ENCODE measurements at places on chromosomes 11 and 22.
A peak's percentile ranks its signal among the peaks of the same experiment; 100 is the strongest.

DNA sequence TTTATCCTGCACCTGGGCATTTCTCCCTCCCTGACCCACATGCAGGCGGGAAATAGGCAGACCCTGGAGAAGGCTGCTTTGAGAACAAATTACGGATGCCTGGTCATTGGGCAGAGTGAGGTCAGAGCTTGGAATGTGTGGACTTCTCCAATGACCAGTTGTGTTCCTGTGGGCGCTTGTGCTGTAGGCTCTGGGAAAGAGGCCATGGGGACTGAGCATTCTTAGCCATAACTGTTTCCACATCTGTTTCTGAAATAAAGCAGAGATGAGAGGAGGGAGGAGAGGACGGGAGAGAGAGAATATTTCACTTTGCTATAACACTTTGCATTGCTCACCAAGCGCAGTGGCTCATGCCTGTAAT, 11.2 kb upstream of the TMEM184B start:
- DNase-seq: no peak

- DNase-seq: no peak
These were observed 35.7 kb downstream of the CELSR1 start for GRCh38 chr22:46501701-46502100.

DNA sequence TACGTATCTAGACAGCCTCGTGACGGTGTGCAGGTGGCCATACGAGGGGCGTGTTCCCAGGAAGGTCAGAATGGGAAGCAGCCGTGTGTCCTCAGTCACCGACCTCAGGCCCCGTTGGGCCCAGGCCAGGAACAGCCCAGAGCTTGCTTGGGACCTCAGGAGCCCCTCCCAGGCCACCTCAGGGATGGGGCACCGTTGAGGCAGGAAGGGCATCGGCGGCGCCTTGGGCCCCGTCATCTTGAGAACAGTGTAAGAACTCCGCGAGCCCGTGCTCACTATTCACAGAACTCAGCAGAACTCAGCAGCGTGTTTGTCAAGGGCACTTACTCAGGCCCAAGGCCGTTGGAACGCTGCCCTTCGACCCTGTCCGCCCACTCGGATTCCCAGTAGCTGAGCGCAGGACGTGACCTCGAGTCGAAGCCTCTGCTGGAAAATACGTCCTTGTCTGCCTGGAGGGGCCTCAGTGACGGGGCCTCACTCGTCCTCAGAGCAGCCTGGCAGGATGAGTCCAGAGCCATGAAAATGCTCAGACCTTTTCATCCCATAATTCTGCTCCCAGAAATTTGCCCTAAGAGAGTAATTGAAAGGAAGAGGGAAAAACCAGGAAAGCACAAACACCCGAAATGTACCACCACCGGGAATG, 1134.8 kb downstream of the BRD1 start:
- DNase-seq: no peak

DNA sequence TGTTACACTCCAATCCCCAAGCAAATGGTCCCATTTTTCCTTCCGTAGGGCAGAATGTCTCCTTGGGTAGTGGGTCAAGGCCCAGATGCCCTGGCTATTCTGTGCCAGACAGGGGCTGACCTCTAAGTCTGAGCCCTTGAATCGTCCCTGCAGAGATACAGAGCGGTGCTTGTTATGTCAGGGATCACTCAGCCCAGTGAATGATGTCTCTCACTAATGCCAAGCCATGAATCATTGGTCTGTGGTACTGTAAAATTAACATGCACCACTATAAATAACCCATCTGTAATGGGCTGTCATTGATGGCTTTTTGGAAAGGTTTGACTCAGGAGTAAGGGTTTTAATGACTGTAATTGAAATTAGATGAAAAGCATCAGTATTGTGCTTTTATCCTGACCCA, 35.3 kb upstream of the KIRREL3 start:
- DNase-seq: no peak

DNA sequence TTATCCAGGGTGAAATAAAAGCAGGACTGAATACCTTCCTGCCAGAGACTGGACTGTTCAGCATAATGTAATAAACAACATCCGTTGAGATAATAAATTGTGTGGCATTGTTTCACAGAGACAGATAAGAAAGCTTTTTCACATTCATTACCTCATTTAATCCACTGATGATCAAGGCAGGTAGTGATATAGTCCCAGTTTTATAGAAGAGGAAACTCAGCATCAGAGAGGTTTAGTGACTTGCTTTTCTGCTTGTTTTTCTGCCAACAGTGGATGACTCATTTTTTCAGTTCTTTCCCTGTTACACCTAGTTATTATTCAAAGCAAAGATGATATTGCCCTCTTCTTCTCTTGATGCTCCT, 4.0 kb downstream of the MYO18B start:
- no peak for DNase-seq

DNA sequence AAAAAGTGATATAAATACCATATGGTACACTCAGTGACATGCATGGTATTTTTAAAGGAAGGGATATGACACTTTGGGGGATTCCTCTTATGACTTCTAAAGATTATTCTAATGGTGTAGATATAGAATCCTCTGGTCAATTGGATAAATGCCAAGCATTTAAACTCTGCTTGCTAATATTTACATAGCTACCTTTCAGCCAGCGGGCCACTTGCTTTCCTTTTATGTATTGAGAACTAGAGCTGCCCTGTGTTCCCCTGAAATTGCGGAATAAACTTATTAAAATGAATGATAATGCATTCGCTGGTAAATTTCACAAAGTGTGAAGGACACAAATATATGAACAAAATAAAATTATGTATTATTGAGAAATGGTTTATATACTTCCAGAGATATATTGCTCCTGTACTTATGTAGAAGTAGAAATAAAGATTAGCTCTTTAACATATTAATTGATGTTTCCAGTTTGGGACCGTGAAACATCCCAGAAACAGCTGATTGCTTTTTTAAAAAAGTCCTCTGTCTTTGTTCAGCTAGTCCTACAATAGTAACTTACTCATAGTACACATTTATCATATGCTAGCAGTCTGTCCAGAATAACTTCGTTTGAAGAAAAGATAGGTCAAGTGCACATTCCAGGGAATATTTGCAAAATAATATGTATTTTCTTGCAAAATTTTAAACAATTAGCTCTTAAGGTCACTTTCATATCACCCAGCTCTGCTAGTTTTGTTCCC, 40.1 kb upstream of the CARD18 start:
- DNase-seq: peak; percentile 87

DNA sequence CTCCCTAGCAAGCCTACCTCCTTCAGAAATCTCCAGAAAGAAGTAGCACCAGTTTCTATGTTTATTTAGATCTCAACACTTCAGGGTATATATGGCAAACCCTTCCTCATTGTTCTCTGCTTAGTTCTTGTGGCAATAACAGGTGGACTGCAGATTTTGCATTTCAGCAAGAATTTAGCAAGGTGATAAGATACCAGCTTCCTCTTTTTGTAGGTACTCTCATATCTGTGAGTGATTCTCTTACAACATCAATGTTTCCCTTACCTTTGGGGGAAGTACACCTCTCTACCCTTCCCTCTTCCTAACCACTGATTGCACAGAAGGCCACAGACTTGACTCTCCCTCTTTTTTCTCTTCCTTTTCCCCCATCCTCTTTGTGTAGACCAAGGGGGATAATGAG, 230.9 kb upstream of the SESN3 start:
- peak; percentile 18 for DNase-seq

- DNase-seq: no peak
These were observed 36.0 kb downstream of the SLN start for GRCh38 chr11:107675902-107676301.

DNA sequence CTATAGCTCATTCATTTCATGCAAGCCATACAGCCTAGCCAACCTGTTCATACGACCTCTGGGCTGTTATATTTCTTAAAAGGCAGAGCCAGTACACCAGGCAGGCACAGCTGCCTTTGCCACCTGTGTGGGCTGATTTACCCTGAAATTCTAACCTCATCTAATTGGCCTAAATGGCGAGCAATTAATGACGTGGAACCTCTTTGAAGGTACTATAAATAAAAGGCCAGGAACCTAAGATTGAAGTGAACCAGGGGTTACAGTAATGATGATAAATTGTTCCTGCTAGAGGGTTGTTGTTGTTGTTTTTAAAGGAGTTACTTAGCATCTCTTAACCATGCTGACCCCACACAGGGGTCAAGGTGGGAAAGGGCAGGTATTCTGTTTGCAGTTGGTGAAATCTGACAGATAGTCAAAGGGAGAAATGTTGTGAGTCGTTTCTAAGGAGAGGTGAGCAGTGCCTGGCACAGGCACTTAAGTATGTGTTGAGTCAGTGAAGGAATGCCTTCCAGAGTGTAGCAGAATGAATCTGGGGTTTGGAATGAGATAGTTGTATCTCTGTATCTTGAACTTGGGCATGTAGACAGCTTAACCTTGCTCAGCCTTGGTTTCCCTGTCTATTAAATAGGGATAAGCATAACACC, 213.5 kb upstream of the NAV2 start:
- DNase-seq: no peak

DNA sequence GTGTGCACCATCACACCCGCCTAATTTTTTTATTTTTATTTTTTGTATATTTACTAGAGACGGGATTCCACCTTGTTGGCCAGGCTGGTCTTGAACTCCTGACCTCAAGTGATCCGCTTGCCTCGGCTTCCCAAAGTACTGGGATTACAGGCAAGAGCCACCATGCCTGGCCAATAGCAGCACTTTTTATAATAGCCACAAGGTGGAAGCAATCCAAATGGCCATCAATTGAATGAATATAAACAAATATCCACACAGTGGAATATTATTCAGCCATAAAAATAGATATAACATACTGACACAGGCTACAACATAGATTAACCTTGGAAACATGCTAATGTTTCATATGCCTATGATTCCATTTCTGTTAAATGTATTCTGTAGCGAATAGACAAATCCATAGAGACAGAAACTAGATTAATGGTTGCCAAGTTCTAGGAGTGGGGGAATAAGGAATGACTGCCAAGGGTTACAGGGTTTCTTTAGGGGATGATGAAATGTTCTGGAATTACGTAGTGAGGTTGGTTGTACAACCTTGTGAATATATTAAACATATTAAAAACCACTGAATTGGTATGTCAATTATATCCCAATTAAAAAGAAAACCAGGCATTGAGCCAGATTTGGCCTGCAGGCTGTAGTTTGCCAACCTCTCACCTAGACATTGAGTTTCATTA, 4.8 kb downstream of the VPS51 start:
- DNase-seq: no peak

DNA sequence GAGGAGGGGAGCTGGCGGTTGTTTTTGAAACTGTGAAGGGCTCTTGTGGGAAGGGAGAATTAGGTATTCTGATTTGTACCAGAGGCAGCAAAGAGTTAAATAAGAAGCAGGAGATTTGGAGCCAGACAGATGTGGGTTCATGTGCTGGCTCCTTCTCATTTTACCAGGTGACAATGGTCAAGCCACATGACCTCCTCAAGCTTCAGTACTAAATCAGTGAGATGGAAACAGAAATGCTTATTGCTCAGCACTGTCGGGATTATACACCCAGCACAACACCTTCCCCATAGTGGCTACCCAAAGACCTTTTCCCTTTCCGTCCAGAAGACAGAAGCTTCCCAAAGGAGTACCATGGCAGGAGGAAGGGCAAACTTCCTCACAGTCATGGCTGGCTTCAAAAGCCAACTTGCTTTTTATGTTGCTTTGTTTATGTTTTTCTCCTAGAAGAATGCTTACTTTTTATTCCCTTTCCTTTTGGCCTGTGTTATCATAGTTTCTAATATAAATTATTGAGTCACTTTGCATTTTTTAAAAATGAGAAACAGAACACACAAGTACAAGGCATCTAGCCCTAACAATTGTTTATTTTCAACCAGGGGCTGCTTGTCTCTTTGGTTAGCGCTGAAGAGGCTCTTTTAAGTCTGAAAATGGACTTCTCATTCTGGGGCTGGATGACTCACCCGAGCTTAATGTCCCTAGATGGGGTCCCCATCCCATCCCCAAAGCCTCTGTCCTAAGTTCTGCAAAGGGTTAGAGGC, 181.5 kb upstream of the ZBED5 start:
- no peak for DNase-seq

- DNase-seq: no peak
These were observed 28.3 kb upstream of the SOX10 start for GRCh38 chr22:38012604-38013072.

- DNase-seq: no peak
These were observed 22.8 kb upstream of the TFIP11 start for GRCh38 chr22:26534874-26535602.

- DNase-seq: no peak
These were observed 6.1 kb downstream of the TAGLN start for GRCh38 chr11:117205211-117205818.

GRCh38 chr22:36613958-36614357, 85.0 kb upstream of the EIF3D start:
- DNase-seq: no peak

DNA sequence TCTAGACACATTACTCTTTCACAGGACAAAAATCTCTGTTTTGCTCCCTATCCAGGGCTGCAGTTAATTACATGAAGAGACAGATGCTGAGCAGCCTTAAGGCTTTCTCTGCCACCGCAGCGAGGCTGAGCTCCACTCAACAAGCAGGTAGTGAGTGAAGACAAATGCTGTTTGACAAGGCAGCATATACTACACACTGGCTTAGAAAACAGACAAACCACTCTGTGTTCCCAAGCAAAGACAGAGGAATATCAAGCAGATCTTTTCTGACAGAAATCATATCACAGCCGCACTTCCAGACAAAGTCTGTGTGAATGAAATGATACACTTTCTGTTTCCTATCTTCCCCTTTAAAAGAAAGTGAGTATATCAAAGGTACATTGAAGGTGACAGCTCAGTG, 368.1 kb downstream of the DCDC1 start:
- DNase-seq: no peak

- DNase-seq: peak; percentile 33
These were observed 52.8 kb downstream of the MYH9 start for GRCh38 chr22:36334821-36335603.

- no peak for DNase-seq
These were observed 115.6 kb downstream of the SLC1A2 start for GRCh38 chr11:35303596-35304385.

- no peak for DNase-seq
These were observed 228.2 kb upstream of the BLID start for GRCh38 chr11:122344215-122344614.

GRCh38 chr22:19708321-19709011, 5.8 kb upstream of the SEPTIN5 start:
- DNase-seq: no peak

DNA sequence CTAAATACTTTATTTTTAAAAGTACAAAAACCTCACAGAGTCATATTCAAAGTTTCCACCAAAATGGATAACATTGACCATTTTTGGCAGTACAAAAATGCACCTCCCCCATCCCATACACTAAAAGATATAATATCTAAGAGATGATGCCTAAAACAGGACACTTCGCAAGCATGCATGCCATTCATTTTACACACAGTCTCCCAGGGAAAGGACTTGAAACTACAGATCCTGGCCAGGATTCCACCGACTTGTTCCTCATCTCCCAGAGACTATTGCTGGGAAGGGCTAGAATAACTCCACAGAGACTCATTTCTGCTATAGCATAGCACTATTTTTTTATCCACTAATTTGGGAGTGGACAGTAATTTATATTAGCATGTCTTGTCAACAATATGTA, 81.7 kb downstream of the MTNR1B start:
- DNase-seq: no peak

DNA sequence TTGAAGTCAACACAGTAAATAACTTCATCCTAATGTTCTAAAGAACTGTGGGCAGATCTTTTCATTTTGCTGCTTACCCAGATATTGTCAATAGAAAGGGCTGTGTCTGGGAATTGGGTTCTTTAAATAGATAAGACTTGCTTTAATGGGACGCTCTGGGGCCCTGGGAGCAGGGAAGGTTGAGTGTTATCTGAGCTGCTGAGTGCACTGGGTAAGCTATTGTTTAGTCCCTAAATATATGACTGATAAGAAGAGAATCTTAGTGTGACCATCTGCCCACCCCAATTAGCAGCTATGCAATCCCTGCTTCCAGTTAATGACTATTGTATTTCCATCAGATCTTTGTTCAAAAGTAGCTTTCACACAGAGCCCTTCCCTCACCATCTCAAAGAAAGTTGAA, 44.4 kb downstream of the ARHGAP42 start:
- no peak for DNase-seq
